ENCODE measurements at places on chromosomes 1 and 21. TPM values are rescaled to one million over a fixed set of nuclear protein-coding genes. Genes with fewer than 3 reads are reported as not detected.
A peak's percentile ranks its signal among the peaks of the same experiment; 100 is the strongest.

DNA sequence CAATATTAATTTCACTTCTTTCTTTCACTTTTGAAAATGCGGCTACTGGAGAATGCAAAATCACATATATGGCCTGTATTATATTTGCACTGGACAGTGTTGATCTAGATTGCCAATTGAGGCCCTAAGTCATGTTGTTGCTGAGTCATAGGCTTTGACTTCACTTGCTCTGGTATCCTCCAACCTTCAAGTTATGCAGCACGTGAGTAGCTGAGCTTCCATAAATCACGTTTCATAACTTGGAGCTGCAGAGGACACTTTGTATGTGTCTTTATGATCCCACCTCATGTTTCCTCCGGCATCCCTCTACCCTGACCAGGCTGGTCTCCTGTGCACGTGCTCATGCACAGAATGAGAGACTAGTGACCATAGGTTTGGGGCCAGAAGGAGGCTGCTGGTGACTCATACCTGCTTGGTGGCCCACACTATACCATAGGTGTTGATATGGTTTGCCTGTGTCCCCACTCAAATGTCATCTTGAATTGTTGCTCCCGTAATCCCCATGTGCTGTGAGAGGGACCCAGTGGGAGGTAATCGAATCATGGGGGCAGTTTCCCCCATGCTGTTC lies 103.0 kb upstream of the TSPAN2 start:
- DNase-seq: no peak

DNA sequence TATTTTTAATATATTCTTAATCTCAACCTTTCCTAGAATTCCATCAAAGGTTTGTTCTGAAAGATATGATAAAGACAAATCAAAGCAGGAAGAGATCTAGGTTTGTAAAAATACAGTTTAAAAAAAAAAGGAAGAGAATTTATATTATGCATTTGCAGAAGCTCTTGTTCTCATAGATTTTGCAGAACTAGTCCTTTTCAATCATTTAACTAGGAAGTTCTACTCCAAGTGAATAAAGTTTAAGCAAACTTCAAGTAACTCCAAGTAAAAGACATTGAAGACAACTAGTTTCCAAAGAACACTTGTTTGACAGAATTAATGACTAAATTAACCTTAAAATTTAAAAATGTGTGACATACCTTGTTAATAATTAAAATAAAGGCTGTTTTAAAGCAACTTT lies 55.9 kb downstream of the HNRNPR start:
- DNase-seq: no peak

GRCh38 chr1:52567943-52568342 lies 15.1 kb upstream of the TUT4 start:
- DNase-seq: no peak

DNA sequence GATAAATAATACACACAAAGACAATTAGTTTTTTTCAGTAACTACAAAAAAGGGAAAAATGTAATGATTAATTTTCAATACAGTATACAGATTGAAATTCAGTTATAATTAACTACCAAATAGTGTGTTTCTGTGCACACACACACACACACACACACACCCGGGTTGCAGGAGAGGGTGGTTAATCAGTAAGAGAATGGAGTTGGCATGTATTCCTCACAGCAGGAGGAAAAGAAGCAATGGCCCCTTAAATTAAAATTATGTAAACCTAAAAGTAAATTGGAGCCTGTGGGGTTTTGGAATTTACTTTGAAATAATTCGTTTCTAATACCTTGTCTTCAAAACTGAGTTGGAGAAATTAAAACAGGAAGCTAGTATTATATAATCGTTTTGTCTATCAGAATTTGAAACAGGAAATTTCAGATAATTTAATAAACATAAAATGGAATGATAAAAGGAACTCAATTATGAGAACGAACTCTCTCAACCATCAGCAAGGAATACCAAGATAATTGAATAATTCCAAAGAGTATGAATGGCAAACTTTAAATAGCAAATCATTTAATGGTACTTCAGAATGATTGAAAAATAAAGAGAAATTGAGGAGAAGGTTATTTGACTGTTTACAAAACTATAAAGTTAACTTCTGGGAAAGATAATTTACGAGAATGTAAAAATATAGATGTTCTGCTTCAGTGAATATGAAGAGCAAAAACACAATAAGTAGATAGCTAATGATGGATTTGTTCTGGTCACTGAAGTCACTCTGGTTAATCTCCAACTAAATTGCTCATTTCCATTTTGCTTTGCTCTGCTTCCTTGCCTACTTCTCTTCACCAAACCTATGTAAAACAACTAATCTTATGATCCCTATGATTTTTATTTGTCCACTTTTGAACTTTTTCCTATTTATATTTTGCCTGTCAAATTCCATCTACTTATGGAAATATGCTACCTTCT lies 547.9 kb upstream of the ZP4 start:
- no peak for DNase-seq

GRCh38 chr1:230728710-230729392 lies 14.9 kb upstream of the AGT start:
- DNase-seq: no peak

GRCh38 chr1:203038217-203038741 lies 12.0 kb downstream of the PPFIA4 start:
- DNase-seq: peak; percentile 87

GRCh38 chr1:112988367-112988766 lies 32.4 kb upstream of the SLC16A1 start:
- DNase-seq: peak; percentile 78

DNA sequence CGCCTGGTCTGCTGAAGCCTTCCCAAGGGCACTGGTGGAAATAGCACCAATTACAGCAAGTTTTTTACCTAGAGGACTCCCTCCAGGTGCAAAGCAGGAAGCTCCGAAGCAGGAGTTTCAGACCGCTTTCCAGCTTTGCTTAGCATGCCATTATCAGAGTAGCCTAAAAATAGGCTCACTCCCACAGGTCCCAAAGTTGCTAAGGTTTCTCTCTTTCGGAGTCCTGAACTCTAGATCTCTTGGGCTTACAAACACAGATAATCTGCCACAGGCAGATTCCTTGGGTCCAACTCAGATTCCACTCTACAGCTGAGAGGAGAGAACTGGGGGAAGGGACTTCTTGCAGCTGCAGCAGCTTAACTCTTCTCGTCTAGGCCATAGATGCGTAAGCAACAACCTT lies 22.5 kb downstream of the ZMYND12 start:
- no peak for DNase-seq

DNA sequence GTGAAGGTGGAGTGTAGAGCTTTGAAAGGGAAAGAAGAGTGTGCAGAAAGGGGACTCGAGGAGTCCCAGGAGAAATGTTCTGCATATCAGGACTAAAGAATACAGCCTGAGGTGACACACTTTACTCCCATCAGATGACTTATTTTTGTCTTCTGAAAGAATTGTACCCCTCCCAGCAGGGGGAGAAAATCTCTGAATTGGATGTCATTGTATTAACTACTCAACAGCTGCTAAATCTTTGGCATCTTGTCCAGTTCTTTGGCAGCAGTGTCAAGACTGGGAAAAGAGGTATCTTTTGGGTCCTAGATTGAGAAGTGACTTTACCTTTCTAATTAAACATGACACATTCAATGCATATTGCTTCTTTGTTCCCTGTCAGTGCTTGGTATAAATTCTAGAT lies 18.9 kb downstream of the UBE4B start:
- no peak for DNase-seq

The IGFN1 gene
- 0.26 TPM for total RNA-seq

The APCS gene
- total RNA-seq: not detected

The RAP1GAP gene
- 1.1 TPM for total RNA-seq

The GPR89B gene
- 22.8 TPM for total RNA-seq

The MEX3A gene
- 0.53 TPM for total RNA-seq
